ENCODE measurements at places on chromosomes 1 and 21.

DNA sequence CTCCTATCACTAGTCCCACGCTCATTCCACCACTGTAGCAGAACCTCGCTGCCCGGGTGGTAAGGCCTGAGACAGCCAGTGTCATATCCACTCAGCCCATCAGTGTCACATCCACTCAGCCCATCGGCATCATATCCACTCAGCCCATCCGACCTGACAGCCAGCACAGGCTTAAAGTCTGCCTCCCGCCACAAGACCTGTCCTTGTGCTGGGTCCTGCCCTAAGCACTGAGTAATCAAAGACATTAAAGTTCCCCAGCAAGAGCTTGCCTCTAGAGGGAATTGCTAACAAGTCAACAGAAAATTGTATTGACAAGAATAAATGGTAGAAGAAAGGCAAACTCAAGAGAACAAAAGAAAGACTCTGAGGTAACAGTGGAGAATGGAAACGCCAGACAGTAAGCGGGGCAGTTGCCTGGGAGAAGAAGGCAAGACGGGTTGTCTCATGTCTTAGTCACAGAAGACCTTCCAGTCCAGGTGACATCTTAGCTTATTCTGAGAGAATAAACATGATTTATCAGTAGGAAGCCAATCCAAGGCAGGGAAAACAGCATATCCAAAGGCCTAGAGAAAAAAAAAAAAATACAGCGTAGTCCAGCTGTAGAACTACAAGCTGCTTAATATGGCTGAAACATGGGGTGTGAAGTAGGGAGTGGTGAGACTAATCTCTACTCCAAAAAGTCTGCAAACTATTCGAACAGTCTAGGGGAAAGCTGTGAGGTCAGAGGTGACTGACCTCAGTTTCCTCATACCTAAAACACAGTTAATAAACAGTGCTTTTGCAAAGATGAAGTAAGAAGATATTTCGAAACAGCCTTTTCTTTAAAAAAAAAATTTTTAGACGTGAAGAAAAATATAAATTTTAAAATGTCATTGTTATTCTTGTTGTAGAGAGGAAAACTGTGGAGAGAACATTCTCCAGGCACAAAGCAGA lies 1.1 kb downstream of the ITLN1 start:
- no peak for DNase-seq

DNA sequence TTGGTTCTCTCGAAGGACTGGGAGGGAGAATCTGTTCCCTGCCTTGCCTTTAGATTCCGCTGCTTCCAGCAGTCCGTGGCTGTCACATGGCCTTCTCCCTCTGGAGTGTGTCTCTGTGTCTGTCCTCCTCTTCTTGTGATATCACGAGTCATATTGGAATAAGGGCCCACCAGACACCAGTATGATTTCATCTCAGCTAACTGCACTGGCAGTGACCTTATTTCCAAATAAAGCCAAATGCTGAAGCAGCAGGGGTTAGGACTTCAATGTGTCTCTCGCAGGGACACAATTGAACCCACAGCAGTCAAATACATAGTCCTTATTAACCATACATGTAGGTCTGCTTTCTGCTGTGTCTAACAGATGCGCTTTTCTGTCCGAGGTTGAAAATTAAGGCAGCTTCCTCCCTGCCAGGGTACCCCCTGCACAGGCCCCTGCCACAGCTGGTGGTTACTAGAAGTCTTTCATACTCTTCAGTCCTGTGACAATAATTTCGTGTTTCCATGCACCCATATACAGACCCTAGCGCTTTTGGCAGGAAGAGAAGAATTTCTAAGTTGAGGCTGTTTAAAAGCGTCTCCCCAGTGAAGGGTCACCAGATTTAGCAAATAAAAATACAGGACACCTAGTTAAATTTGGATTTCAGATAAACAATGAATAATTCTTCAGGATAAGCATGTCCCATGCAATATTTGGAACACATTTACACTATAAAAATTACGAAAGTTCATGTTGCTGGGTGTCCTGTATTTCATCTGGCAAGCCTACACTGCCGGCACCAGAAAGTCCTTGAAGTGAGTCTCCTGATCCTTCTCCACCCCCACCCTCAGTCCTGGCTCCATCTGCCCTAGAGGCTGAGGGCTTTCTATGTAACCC lies 182.1 kb downstream of the ETS2 start:
- no peak for DNase-seq

- DNase-seq: no peak
These were observed 39.6 kb downstream of the FCER1A start for GRCh38 chr1:159341736-159342135.

GRCh38 chr1:164058198-164058597 lies 500.8 kb upstream of the PBX1 start:
- peak; percentile 6 for DNase-seq

DNA sequence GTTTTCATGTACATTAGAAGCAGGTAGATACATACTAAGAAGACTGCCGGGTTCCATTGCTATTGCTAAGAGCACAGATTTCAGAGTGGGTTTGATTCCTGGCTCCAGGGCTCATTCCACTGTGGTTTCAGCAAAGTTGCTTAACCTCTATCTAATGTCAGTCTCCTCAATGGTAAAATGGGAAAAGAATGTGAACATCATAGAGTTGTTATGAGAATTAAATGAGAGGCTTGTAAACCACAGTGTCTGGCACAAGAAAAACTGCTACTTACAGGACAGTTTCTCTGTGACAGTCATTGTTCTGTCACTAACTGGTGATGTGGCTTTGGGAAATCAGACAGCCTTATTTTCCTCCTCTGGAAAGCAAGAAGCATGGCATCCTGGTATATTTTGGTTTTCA lies 10.7 kb upstream of the PLXNA2 start:
- no peak for DNase-seq

GRCh38 chr1:154973344-154974101 lies 958 bp upstream of the CKS1B start:
- peak; percentile 99 for DNase-seq

DNA sequence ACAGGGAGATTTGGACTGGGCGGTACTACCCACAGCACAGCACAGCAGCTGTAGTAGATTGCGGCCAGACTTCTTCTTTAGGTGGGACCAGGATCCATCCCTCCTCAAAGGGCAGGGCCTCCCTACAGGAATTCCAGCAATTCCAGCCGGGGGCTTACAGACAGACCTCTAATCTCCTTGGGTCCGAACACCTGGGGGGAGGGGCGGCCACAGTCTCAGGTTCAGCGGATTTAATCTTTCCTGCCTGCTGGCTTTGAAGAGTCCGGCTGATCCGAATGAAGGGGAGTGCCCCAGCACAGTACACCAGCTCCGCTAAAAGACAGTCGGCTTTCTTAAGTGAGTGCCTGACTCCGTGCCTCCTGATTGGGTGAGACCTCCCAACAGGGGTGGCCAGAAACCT lies 1708.5 kb downstream of the BRINP3 start:
- peak; percentile 2 for DNase-seq

- no peak for DNase-seq
These were observed 268.5 kb downstream of the GRIK3 start for GRCh38 chr1:36765785-36766300.

DNA sequence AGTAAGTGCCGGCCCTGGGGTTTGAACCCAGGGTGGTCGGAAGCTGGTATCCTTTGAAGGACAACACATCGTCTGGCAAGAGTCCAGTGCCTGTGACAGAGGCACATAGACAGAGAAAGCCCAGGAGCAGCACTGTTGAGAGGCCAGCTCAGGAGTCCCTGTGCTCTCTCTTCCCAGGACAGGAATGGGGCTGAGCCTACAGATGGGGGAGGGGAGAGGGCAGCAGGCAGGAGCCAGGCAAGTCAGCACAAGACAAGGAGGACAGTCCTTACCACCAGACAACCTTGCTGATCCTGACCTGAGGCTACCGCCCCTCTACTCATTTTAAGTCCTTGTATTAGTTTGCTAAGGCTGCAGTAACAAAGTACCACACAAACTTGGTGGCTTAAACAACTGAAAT lies 27.7 kb upstream of the SYT6 start:
- DNase-seq: no peak

DNA sequence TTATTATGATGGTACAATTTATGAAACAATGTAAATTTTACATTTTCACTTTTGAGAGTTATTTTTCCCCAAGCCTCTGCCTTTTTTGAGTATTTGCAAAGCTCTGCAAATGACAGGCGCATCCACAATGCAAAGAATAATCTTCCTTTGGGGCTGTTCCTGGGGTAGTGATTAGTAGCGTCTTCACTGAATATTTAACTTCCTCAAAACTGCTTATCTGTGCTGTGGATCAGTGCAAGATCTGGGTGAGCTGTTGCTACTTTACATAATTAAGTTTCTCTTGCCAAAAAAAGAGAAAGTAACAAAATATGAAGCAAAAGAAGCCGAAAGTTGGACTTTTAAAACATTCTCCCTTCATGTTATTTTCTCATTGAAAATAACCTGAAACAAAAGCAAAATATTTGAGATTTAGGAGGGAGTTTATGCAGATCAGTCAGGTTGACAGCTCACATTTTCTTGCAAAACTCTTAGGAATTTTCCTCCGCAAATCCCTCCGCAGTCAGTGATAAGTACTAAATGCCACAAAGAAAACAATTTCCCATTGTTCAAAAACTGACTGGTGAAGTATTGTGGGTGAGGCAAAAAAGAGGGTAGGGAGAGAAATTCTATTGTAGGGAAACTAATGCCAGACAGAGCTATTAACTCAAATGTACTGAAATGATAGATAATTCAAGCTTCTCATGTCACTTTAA lies 276.4 kb upstream of the B3GALT2 start:
- no peak for DNase-seq

DNA sequence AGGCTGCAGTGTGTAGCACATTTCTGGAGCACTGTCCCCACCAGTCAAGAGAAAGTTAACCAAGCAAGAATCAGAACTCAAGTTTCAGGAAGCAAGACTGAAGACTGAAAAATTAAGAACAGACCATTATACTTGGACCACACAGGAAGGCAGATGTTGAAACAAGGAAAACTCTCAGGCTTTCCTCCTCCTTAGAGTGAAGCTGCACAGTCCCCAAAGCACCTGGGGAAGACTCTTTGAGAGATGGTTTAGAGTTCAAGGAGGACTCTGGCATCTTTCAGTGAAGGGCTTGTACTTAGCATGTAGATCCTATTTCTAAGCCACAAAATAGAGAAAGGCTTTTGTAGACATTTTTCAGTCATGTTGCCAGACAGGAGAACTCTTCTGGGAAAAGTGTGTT lies 113.7 kb upstream of the KCTD3 start:
- DNase-seq: no peak

- DNase-seq: no peak
These were observed 2.1 kb downstream of the C1orf21 start for GRCh38 chr1:184388971-184389370.

GRCh38 chr21:32448803-32449594 lies 36.5 kb downstream of the EVA1C start:
- DNase-seq: no peak

- DNase-seq: no peak
These were observed 1.4 kb downstream of the ORC1 start for GRCh38 chr1:52402860-52403240.

GRCh38 chr1:228106800-228107054 lies 2.4 kb downstream of the MRPL55 start:
- no peak for DNase-seq

- DNase-seq: no peak
These were observed 32.6 kb upstream of the DENND1B start for GRCh38 chr1:197807739-197808453.

DNA sequence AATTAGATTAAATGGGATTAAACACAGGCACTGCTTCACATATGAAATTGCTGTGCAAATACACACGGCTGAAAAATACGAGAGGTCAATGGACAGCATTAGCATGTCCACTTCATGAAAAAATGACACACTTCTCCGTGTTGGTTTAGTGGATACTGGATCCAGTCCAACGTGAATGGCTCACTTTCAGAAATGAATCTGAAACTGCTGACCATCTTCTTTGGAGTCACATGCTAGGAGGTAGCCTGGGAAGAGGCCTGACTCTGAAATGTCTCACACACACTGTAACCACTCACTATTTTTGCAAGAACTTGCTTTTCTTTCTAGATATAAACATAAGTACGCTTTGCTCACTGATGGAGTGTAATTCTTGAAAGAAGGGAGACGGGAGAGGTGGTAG lies 127.3 kb downstream of the HLCS start:
- no peak for DNase-seq

DNA sequence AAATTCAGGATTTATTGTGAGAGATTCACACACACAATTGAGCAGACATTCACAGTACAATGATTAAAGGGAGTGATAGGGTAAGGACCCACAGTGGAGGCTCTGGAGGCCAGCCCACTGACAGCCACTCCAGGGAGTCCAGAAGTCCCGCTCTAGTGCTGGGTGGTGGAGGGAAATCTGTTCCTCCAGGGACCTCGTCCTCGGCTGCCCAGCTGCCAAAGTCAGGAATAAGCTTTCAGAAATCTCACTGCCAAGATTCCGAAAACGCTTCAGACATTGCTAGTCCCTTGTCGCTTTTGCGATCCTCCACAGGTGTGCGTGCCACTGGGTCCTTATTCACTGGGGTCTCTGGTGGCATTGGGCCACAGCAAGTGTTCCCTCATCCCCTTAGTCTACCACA lies 2.3 kb downstream of the MX1 start:
- no peak for DNase-seq

- no peak for DNase-seq
These were observed 41.5 kb downstream of the BACH1 start for GRCh38 chr21:29340228-29340627.

- DNase-seq: no peak
These were observed 611 bp upstream of the PIK3C2B start for GRCh38 chr1:204495078-204495753.

GRCh38 chr1:21568809-21569385 lies 59.7 kb downstream of the ALPL start:
- DNase-seq: no peak

- DNase-seq: no peak
These were observed 24.9 kb downstream of the FAM163A start for GRCh38 chr1:179767996-179768395.

GRCh38 chr21:31426235-31426797 lies 82.3 kb upstream of the TIAM1 start:
- DNase-seq: no peak

DNA sequence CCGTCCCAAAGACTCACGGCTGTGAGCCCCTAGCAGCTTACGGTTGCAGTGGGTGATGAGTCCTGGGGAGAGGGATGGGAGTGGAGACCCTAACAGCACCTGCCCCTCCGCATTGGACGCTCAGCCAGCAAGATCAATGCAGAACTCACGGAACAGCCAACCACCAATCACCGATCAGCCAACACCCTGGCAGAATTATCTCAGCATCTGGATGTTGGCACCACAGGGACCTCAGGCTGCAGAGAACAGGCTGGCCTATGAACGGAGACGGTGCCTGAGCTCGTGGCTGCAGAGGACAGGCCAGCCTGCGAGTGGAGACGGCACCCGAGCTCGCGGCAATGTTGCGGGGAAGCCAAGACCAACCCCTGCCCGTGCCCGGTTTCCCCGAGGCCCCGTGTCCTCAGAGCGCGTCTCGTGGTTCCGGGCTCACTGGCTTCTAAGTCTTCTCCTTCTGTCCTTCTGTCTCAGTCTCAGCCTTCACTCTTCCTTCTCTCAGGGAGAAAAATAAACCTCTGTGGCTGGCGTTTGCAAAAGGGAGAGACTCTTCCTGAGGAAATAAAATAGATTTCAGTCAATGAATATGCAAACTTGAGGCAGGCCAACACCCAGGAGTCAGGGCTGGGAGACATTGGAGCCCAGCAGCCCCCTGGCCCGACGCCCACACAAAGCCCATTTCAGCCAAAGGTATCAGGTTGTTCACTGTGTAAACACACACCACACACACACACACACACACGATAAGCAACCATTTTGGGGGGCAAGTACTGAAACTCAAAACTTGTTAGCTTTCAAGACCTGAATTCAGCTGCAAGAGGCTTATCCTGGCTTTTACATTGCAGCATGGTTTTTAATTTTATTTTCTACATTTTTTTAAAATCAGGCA lies 67.8 kb downstream of the SIK1 start:
- DNase-seq: no peak

GRCh38 chr1:194774535-194774934 lies 1588.1 kb upstream of the B3GALT2 start:
- DNase-seq: no peak
